GOT3 (cell line): ENCODE measurements at places on chromosomes 1 and 21.

- DNase-seq = no peak
Measured at GRCh38 chr1:18946550-18947381, 9.7 kb downstream of the IFFO2 start.

DNA sequence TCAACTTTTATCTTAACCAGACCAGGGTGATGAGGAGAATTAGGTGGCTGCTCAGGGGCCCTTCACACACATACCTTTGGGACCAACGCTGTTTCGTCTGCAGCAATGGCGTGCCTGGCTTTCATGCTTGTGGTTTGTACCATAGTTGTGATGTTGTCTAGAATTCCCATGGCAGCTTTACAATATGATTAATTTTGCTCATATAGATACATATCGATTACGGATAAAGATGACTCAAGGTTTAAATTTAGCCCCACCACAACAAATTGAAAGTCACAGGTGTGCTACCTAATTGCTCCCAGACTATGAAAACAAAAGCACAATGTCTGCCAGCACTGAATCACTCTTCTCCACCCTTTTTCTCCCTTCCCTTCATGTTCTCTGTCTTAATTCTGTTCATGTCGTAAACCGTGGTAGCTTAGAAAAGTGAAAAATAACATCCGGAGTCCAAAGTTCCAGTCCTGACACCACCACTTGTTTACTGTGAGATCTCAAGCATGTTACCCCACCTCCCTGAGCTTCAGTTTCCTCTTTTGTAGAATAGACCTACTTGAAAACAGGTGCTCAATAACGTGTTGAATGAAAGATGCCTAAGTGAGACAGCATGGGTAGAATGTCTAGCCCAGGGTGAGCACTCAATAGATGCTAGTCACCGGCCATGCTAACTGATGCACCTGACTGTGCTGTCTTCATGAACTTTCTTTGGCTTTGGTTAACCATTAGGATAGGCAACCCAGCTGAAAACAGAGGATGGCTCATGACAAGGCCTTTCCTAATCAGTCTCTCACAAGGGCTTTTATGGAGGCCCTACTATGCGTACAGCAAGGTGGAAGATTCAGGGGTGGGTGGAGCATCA, 22.1 kb upstream of the JUN start:
- no peak for DNase-seq

GRCh38 chr1:12501661-12502060, 116.3 kb downstream of the DHRS3 start:
- DNase-seq = no peak

DNA sequence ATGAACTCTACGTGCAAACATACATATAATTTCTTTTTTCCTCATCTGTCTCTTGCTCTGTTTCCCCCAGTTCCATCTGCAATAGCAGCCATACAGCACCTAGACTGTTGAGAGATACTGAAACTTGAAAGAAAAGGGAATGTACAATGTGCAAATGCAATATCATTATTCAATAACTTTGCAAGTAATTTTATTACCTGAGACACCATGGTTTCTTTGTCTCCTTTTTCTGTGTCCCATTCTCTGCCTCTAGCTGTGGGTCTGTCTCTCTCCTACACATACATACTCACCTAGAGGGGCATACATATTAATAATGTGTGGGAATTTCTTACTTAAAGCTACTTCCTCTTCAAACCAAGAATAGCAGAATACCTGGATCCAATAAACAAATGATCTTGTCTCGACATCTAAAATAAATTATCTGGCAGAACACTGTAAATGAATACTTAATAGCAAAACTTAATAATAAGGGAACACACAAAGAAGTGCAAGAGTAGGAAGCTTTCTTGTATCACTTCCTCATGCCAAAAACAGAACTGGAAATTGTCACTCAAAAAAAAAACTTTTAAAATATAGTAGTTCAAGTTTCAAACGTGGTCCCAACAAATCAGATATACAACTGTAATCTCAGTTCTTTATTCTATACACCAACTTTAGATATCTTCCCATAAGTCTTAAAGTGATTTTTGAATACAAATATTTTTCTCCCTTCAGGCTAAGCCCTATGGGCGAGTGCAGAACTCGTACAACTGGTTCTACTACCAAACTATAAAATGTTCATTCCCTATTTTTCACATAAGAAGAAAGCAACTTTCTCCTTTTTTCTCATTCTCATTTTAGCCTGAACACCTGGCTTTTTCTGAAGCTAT, 194.6 kb downstream of the NRIP1 start:
- no peak for DNase-seq

DNA sequence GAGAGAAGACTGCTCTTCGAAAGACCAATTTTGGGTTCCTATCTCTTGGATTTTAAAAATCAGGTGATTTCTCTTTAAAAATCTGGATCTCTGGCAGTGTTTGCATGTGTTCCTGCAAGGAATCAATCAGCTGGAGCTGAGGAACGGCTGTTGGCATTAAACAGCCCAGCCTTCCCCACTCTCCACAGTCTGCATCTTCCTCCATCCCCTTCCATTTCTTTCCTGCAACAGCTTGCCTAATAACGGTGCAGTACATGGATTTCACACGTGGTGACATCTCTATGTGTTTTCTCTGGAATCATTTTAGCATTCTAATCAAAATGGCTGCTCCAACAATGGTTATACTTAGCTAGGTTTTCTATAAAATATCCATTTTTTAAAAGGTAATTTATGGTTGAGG, 20.0 kb downstream of the RIPPLY3 start:
- no peak for DNase-seq

DNA sequence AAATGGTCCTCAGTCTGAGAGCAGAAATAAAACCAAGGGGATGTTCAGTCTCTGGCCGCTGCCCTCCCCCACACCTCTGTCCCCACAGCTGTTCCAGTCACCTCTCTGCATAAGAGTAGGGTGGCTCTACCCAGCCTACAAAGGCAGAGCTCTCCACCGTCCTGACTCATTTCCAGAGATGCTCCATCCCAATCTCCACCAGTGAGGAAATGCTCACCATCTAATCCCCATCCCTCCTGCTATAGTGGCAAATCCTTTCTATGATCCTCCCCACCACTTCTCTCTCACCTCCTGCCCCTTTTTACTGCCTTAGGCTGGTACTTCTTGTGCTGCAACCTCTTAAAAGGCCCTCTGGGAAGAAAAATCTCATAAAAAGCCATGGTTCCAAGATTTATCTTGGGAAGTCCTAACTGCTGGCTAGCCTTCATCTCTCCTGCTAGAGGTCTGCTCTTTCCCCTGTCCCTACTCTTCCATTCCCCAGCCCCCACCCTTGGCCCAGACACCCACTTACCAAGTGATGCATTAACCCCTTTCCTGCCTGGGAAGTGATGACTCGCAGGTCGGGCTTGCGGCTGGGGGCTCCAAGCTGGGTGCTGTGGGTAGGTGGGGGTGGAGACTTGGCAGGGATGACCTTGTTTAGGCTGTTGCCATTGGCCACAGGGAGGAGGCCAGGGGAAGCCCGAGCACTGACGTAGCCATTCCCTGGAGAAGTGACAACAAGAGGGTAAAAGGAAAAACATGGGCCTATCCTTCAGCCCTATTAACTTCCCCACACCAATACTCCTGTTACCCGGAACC, 23.9 kb downstream of the MEF2D start:
- DNase-seq = peak; percentile 21

GRCh38 chr1:193592317-193592716, 405.9 kb upstream of the B3GALT2 start:
- no peak for DNase-seq

- DNase-seq = no peak
Measured at GRCh38 chr1:151893176-151893924, 16.0 kb downstream of the THEM4 start.

DNA sequence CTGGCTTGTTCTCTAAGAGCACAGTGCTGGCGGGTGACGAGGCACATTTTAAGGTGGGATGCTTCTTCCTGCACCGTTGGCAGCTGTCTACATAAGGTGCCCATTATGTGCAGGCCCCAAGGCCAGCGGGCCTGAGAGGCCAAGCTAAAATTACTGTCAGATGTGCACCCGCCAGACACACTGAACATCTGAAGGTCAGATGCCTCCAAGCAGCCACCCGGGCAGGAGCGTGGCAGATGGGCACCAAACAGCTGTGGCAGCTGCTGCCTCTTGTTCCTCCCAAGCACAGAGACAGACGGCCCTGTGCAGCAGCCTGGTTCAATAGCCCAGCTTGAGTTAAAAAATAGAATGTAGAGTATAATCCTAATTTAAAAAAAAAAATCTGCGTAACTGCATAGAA, 211.9 kb upstream of the EDN2 start:
- DNase-seq = no peak

DNA sequence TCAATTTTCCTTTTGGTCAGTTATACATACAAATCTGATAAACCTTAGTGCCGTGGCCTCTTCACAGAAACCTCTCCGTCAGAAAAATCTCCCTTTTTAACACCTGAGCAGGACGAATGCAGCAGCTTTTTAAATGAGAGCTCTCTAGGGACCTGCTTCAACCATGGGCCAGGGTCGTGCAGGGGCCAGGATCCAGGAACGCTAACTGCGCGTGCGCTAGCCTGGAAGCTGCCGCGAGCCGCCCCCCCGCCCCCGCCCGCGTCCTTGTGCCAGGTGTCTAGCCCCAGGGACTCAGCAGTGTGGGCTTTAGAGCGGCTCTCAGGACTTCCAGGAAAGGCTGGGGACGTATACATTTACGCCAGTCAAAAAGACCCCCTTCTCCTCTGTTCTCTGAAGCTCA, 136.8 kb upstream of the FMN2 start:
- no peak for DNase-seq

DNA sequence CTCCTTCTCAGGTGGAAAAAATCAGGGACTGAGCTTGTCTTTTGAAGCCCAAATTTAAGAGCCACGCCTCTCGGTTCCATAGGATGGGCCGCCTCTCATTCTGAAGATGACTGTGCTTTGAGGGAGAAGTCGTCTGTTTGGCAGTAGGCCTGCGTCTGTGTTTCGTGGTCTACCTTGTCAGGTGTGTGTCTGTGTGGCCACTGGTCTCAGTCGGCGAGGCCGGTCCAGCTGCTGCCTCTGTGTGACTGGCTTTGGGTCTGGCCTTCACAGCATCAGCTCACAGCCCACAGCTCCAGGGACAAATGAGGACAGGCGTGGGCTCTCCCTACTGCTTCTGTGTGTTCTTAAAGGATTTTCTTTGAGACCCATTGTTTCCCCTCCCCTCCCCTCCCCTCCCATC, 50.3 kb downstream of the B3GALT5 start:
- DNase-seq = no peak

GRCh38 chr1:54118704-54119103, 34.1 kb downstream of the CDCP2 start:
- no peak for DNase-seq

GRCh38 chr1:76591461-76591860, 275.8 kb upstream of the ST6GALNAC5 start:
- DNase-seq = no peak

GRCh38 chr1:39148942-39149341, 55.6 kb upstream of the MACF1 start:
- DNase-seq = no peak

- no peak for DNase-seq
Measured at GRCh38 chr1:245673881-245674414, 519.2 kb downstream of the KIF26B start.

GRCh38 chr1:51238034-51238403, 1.9 kb downstream of the RNF11 start:
- no peak for DNase-seq

GRCh38 chr21:35503671-35504070, 454.6 kb upstream of the RUNX1 start:
- DNase-seq = no peak

DNA sequence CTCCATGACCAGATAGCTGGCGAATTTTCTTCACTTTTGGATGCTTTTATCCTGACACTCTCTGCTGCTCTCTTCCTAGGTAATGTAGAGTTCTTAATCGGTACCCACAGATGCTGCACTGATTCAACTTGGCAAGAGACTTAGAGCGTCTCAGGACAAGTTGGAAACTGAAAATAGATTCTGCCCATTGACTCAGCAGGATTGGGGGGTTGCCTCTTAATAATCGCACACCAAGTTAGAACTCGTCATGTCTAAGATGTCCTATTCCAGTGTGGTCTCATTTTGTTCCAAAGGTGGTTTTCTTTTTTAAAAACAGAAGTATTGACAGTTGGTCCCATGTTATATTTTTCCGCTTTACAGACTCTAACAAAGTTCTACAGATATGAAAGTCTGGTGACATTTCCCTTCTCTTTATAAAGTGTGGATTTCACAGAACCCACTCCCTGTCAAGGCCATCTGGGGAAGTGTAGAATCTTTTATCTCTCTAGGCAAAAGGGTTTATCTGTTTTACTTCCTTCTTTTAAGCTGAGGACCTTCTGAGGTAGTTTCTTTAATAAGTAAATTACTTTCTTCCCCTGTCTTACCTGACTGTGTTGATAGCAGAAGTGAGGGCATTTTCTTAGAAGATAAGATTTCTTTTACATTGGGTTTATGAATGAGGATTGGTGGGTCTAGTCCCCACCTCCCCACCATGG, 12.1 kb upstream of the DIPK1A start:
- no peak for DNase-seq

DNA sequence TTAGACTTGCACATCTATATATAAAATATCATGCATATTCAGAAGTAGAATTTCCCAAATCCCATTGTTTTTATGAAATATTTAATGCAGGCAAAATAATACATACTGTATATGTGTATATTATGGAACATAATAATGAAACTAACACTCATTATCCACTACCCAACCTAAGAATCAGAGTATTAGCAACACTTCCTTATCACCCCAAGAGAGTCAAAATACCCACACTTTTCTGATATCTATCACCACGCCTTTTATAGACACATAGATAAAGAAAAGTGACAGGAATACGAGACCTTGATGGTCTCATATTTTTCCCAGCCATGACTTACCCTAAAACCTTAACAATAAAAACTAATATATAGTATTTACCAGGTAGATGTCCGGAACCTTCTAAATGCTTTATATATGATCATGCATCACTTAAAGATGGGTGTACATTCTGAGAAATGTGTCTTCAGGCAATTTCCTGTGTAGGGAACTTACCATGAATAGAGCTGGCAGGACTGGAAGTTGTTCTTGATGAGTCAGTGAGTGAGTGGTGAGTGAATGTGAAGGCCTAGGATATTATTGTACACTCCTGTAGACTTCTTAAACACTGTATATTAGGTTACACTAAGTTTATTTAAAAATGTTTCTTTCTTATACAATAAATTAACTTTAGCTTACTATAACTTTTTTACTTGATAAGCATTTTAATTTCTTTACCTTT, 45.5 kb downstream of the TNFSF4 start:
- no peak for DNase-seq

DNA sequence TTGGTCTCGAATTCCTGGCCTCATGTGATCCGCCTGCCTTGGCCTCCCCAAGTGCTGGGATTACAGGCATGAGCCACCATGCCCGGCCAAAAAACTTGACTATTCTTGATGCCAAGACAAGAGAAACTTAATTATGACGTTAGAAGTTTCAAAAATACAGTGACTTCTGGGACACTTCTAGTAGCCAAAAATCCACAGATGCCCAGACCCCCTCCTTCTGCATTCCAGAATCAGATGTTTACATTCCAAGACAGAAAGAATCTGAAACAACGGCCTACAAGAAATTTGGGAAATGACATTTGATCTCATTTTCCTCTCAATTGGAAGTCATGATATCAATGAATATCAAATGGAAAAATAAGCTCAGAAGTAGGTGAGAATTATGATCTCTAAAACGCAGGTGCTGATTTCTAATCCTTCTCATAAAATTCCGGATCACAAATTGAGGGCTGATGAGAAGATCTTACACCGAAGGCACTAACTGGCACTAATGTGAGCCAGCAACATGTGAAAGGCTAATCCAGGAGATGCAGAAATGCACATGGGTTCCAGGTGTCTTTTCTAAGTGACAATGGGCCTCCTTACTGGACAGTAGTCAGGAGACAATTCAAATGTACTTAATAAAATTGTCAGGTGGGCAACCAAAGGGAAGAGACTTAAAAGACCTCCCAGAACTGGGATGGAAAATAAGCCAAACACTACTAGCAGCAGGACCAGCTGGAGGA, 5.5 kb downstream of the RAB29 start:
- no peak for DNase-seq

- DNase-seq = no peak
Measured at GRCh38 chr1:91736715-91737615, 149.0 kb downstream of the TGFBR3 start.
